ENCODE measurements at places on chromosomes 11 and 22. TPM values are rescaled to one million over a fixed set of nuclear protein-coding genes. Genes with fewer than 3 reads are reported as not detected.

Gene VWCE
- total RNA-seq = 0.56 TPM

Gene LRRC32
- total RNA-seq = 50.6 TPM

Gene SCGB1D2
- total RNA-seq = 1.5 TPM

Gene ANGPTL5
- 0.83 TPM for total RNA-seq

Gene MLC1
- total RNA-seq = not detected

Gene AHNAK
- total RNA-seq = 292 TPM

DNA sequence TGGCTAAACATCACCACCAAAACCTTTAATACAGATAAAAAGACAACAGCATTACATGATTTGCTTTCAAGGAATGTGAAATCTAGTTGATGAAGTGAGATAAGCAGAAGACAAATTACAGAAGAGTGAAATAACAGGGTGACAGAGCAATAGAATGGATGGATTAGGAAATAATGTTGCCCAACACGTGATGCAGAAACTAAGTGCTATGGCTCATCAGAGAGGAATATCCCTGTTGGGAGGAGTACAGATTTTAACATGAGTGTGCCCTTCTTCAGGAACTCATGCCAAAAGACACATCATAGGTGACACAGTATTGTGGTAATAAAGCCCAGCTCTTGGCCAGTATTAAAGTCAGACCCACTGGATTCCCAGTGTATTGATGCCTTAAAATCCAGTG lies 176.6 kb upstream of the RAG2 start:
- no peak for DNase-seq

GRCh38 chr22:50505276-50505775 lies 2.2 kb downstream of the LMF2 start:
- DNase-seq = no peak

DNA sequence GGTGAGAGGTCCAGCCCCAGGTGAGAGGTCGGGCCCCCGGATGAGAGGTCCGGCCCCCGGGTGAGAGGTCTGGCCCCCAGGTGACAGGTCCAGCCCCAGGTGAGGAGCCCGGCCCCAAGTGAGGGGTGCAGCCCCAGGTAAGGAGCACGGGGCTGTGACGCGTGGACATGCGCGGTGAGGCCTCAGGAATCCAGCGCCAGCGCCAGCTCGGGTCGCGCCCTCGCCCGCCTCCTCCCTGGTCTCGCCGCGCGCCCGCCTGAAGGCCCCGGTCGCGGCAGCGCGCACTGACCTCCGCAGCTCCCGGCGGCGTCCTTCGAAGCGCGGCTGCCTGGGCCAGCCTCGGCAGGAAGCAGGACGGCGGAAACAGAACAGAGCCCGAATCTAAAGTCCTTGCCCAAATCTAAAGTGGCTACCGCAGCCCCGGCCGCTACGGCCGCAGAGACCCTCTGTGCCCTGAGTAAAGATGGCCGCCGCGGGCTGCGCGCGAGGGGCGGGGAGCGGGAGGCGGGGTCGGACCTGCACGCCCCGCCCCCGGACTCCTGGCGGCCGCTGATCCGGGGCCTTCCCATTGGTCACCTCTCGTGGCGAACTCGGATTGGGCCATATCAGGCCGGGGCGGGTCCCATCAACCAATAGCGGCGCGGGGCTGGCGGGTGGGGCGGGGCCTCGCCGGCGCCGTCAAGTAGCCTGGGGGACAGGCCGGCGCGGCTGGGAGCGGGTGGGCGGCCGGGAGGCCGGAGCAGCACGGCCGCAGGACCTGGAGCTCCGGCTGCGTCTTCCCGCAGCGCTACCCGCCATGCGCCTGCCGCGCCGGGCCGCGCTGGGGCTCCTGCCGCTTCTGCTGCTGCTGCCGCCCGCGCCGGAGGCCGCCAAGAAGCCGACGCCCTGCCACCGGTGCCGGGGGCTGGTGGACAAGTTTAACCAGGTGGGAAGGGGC lies at the start of the genes ALG12 and CRELD2:
Gene ALG12 (minus strand): TSS at position 465 of the 937 bp plus-strand sequence. CDS start 4,673 bp downstream, outside the sequence.
Gene CRELD2 (plus strand): TSS at position 661 of the 937 bp plus-strand sequence. CDS start 136 bp downstream, at position 797.
- peak; percentile 99 for DNase-seq

- no peak for DNase-seq
Measured at GRCh38 chr11:114195981-114196731, 100.0 kb upstream of the NNMT start.

DNA sequence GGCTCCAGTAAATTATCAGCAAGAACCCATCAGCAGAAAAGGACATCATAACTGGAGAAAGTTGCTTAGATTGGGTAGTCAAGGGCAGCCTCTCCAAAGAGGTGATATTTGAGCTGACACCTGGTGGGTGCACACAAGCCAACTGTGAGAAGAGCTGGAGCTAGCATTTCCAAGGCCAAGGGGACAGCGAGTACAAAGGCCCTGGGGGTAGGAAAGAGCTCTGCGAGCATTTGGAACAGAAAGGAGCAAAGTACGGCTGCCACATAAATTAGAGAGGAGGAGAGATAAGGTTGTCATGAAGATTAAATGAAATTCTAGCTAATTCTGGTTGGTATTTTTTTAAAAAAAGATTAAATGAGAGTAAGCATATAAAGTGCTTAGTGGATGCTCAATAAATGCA lies 21.7 kb upstream of the SMCO4 start:
- no peak for DNase-seq

GRCh38 chr11:114088836-114089235 lies 29.3 kb downstream of the ZBTB16 start:
- DNase-seq = no peak

DNA sequence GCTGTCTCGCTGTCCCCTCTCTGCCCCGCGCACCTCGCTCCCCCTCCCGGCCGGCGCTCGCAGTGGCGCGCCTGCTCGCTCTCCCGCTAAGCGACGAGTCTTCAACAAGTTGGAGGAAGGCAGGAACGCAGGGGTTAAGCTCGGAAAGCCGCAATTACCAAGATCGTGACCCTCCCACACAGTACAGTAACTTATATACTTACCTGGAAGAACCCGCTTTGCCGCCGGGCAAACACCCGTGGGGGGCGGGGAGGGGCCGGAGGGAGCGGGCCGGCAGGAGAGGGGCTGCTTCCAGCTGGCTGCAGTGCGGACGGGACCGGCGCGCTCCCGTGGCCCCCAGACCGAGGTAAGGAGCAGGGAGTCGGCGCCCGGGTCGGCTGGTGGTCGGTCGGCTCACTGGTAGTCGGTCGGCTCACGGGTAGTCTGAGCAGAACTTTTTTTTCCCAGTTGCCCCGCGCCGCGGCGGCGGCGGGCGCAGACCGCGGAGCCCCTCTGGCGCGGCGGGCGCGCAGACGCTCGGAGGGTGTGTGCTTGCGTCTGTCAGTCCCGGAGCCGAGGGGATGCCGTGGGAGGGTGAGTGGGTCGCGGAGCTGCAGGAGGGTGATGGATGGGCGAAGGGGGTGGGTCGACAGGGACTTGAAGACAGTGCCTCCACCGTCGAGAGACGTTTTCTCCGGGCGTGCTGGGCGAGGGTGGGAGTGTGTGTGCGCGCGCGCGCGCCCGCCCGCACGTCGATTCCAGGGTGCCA lies 101.2 kb upstream of the HSD17B12 start:
- DNase-seq = no peak

GRCh38 chr11:109153836-109154235 lies 268.2 kb upstream of the C11orf87 start:
- DNase-seq = no peak

GRCh38 chr11:100550912-100551632 lies 136.0 kb upstream of the ARHGAP42 start:
- DNase-seq = no peak

DNA sequence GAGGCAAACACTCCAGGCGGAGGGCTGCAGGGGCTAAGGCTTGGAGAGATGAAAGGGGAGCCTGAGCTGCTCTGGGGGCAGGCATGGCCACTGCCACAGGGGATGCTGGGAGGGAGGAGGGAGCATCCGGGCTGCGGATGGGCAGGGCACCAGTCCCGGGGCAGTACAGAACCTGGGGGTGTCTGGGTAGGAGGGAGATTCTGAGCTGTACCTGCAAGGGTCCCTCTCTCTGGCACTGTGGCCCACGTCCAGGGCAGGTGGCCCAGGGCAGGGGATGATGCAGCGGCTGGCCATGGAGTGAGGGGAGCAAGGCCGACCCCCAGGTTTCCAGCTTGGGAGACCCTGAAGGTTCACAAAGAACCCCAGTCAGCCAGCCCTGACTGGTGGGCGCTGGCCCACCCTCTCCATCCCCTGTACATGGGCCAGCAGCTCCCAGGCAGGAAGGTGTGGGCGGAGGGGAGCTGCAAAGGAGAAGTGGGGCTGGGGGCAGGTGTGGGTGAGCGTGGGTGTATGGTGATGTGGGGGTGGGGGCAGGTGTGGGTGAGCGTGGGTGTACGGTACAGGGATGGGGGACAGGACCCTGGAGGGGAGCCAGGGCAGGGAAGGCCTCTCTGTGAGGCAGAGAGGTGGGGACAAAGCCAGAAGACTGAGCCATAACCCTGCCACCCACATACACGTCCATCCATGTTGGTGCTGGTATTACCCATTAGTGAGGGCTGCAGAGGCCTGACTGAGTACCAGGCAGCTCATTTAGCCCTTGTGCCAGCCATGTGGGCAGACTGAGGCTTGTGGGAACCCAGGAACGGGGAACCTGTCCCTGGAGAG lies 2.2 kb upstream of the TNFRSF13C start:
- no peak for DNase-seq

DNA sequence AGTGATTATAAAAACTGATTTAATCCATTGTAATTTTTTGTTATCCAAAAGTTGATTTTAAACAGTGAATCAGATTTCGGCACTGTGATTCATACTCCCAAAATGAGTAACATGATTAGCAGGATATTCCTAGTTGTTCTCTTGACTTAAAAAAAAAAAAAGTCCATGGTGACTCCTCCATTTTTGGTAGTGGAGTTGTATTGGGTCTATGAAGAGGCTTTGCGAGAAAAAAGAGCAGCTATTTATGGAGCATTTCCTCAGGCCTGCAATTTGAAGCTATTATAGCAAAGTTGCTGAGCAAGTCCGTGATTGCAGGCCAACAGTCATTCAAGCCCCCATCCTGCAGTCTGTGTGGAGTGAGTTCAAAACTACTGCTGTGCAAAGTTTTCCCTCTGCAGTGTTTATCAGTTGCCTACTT lies 28.8 kb downstream of the YAP1 start:
- no peak for DNase-seq

DNA sequence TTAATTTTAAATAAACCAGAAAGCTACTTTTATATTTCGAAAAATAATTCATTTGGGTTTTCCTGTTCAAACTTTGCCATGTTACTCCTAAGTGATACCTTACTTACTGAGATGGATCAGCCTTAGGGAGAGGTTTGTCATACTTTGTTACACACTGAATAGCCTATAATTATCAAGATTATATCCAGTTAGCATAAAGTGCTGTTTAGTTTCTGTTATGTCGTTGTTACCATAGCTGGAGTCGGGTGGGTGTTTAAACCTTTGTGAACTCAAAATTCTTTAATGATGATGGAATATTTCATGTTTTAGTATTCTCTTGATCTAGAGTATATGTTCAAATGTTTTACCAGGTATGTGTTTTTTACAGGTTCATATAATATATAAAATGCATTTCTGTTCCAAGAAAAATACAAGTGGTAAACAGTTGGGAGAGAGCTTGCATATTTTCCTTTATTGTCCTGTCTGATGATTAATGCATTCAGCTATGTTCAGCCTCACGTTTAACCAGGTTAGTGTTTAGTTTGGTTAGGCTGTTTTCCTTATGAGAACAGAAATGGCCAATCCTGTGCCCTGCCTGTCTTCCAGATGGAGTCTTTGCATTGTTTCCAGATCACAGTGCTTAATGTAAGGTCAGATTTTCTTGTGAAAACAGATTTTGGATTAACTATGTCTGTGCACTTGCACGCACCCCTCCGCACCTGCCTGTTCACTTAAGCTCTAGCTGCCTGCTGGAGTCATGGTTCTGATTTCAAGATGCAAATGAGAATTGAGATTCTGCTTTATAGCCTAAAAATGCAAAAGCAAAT lies 105.6 kb downstream of the ATXN10 start:
- no peak for DNase-seq

GRCh38 chr11:88360141-88360540 lies 22.6 kb upstream of the CTSC start:
- no peak for DNase-seq
